ENCODE measurements at places on chromosomes 4 and X.

GRCh38 chr4:164536814-164537213, 217.1 kb upstream of the SMIM31 start:
- peak; percentile 98 for DNase-seq

- peak; percentile 56 for DNase-seq
Measured at GRCh38 chrX:100994352-100995281, 25.1 kb downstream of the ARL13A start.

DNA sequence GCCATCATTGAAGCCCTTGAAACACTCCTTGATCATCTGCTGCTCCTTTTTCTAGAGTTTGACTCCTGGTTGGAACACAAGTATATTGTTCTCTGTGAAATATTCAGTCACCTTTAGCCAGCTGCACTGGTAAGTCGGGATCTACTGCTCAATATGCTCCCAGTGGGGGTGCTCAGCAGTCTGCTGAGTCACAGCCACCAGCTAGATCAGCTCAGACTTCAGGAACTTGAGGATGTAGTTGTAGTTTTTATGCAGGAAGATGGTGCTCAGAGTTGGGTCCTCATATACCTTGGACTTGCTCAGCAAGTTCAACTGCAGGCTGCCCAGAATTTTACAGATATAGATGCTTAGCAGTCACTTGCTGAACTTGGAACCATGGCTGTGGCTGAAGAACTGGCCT, 202.5 kb upstream of the RPL34 start:
- DNase-seq, result peak; percentile 62

- DNase-seq, result peak; percentile 34
Measured at GRCh38 chr4:99885063-99885664, 9.1 kb downstream of the LAMTOR3 start.

DNA sequence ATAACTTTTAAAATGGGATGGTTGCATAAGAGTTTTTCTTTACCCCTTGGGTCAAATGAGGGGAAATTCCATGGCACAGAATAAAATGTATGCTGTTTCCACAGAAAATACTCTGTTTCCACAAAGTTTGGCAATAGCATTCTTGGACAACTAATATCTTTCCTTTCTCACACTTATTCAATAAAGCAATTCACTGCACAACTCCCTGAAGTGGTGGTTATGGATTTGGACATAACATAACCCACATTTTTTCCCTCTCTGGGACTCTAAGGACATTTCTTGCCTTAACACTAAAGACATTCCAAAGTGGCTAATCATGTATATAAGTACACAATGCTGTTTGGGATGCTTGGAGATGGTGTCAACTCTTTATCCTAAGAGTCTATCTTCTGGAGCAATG, 51.7 kb upstream of the GPM6B start:
- peak; percentile 74 for DNase-seq

DNA sequence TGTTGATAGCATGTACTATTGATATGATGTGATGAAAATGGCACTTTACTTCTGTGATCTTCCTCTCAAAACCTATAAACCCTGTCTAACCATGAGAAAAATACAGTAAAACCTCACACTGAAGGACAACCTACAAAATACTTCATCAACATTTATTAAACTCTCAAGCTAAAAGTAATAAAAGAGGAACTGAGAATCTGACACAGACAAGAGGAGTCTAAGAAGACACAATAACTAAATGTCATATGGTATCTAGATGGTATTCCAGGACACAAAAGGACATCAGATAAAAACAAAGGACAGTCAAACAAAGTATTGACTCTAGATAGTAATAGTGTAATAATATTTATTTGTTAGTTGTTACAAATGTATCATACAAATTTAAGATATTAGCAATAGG, 655.3 kb downstream of the SH3BGRL start:
- no peak for DNase-seq

GRCh38 chrX:84187533-84188319, at the start of gene RPS6KA6:
Gene RPS6KA6, minus strand, starts transcription at chrX:84188199. Its CDS starts 300 bp downstream, at chrX:84187899.
- DNase-seq, result peak; percentile 30

GRCh38 chr4:183139972-183140570, 41.0 kb downstream of the WWC2 start:
- peak; percentile 72 for DNase-seq

DNA sequence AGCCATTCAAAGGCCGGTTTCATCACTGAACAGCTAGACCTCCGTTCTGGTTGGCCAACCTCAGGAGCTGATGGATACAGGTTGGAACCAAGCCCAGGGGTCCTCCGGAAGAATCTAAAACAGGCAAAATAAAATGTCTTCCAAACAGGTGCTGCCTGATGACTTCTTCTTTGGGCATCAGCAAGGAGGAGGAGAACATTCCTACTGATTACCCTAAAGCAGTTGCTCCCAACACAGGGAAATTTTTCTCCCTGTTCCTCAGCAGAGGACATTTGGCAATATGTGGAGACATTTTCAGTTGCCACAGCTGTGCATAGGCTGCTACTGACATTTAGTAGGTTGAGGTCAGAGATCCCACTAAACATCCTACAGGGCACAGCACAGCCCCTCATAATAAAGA, 319.3 kb upstream of the PPARGC1A start:
- DNase-seq, result no peak

DNA sequence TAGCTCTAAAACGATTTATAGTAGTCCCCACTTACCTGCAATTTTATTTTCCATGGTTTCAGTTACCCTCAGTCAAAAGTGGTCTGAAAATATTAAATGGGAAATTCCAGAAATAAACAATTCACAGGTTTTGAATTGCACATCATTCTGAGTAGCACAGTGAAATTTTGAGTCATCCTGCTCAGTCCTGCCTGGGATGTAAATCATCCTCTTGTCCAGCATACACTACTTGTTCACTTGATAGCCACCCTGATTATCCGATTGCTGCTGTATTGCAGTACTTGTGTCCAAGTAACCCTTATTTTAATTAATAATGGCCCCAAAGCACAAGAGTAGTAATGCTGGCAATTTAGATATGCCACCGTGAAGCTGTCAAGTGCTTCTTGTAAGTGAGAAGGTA, 23.5 kb upstream of the BDH2 start:
- DNase-seq, result no peak

DNA sequence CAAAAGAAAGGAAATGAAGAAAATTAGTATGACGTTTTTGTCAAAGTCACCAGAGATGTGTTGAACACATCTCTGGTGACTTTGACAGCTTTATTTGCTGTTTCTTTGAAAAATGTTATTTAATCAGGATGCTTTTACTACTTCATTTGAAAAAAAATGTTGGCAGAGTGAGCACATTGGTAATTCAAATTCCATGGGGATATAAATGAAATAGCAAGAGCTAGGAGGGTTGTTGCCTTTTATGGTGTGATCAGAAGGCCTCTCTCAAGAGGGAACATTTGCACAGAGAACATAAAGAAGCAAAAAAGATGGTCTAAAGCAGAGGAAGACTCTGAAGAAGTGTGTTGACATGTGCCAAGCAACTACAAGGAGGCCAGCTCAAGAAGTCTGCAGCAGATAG, 46.6 kb upstream of the CXCL8 start:
- DNase-seq, result no peak

- no peak for DNase-seq
Measured at GRCh38 chrX:128717635-128718578, 665.7 kb upstream of the ACTRT1 start.

DNA sequence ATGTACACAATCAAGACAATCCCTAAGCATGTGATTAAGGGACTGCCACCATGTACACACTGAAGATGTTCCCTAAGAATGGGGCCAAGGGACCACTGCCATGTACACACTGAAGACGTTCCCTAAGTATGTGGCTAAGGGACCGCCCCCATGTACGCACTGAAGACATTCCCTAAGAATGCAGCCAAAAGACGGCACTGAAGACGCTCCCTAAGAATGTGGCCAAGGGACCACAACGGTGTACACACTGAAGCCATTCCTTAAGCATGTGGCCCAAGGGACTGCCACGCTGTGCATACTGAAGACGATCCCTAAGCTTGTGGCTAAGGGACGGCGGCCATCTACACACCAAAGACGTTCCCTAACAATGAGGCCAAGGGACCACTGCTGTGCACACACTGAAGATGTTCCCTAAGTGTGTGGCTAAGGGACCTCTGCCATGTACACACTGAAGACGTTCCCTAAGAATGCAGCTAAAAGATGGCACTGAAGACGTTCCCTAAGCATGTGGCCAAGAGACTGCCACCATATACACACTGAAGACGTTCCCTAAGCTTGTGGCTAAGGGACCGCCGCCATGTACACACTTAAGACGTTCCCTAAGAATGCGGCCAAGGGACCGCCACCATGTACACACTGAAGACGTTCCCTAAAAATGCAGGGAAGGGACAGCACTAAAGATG, 26.4 kb downstream of the DHRSX start:
- DNase-seq, result no peak

GRCh38 chr4:94221916-94222315, 14.3 kb downstream of the SMARCAD1 start:
- DNase-seq, result no peak

- no peak for DNase-seq
Measured at GRCh38 chr4:7418131-7418943, 16.4 kb downstream of the PSAPL1 start.

DNA sequence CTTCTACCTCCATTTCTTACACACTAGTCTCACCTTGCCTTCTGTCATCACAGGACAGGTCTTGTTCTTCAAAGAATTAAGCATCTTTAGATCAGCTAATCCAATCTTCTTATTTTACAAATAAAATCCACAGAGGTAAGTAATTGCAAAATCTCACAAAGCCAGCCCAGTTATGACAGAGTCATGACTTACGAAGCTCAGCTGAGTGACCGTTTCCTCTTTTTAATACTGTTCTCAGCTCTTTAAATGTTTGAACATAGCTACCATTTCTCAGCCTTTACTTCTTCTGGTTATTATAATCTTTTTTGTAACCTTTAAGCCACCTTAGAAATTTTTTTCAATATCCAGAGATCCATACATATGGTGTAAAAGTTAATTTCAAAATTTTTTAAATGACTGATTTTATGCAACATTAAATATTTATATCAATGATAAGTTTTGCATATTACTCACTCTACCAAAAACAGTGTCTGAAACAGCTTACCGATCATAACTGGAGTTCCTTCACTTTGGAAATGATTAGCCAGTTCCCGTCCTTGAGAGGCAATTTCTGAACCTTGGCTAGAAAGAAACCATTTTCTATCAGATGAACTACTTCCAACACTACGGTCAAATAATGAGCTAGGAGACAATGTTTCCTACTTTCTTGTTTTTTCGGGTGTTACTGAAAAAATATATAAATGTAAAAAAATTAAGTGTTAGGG, 8.8 kb downstream of the ANKRD37 start:
- DNase-seq, result no peak

GRCh38 chrX:10753116-10753515, 132.7 kb upstream of the MID1 start:
- no peak for DNase-seq

DNA sequence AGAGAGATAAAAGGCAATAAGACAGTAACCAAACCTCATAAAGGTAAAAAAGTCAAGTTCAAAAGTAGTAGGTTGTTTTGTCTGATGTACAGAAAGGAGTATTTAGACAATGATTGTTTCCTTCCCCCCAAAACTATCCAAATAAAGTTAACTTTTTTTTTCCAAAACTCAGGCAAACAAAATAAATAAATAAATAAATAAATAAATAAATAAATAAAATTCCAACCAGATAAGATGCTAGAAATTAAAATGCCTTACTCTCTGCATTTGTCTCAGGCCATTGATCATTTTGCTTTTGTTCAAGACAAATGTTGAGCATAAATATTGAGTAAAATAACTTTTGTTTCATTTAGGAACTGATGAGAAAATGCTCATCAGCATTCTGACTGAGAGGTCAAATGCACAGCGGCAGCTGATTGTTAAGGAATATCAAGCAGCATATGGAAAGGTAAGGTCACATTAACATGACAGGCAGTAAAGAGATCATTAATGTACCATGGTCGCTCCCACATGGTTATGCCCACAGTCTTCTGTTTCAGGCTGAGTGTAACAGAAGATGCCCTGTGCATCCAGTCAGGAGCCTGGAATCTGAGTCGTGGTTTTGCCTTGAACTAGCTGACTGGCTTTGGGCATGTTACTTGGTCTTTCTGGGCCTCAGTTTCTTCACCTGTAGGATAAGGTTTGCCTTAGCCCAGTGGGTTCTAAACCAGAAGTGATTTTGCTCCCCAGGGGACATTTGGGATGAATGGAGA, 27.3 kb downstream of the ANXA3 start:
- no peak for DNase-seq

DNA sequence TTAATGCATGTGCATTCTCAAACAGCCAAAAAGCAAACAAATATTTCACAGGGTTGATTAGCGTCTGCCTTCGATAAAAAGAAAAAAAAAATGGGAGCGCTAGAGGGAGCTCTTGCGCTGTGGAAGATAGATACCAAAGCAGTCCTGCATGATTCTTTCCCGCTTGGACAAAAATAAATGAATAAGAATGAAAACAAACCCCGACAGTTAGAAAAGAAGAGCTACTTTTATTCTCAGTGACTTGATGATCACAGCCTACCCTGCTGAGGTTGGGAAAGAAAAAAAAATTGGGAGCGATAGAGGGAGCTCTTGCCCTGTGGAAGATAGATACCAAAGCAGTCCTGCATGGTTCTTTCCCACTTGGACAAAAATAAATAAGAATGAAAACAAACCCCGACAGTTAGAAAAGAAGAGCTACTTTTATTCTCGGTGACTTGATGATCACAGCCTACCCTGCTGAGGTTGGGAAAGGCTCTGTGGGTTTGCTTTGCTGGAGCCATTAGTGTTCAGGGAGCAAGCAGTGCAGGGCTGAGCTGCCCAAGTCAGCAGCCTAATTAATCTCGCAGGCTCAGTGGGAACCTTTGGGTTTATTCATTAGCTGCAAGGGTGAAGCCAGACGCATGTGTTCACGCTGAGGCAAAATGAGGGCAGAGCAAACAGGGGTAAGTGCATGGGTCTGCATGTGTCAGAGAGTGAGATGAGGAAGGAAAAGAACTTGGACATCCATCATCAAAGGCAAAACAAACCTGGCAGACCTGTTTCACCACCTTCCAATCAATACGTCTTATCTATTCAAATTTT, 249.3 kb upstream of the PRKX start:
- DNase-seq, result peak; percentile 9

DNA sequence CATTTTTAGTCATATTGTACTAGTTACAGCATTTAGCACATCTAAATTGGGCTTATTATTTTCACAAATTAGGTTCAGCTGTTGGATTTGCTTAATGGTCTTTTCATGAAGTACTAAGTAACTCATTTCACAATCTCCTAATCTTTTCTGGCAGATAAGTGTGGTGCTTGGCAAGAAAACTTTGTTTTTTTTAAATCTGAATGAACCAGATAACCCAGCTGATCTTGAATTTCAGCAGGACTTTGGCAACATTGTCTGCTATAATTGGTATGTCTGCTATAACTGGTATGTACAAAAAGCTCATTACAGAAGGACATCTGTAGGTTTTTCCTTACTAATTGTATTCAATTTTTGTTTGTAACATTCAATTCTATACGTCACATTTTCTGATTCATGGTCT, 22.7 kb downstream of the WDR19 start:
- no peak for DNase-seq

- no peak for DNase-seq
Measured at GRCh38 chrX:129659141-129659540, 4.4 kb upstream of the APLN start.

All from fibroblast of lung (primary cell).